ENCODE measurements at places on chromosomes 6 and 20.
A peak's percentile ranks its signal among the peaks of the same experiment; 100 is the strongest.

DNA sequence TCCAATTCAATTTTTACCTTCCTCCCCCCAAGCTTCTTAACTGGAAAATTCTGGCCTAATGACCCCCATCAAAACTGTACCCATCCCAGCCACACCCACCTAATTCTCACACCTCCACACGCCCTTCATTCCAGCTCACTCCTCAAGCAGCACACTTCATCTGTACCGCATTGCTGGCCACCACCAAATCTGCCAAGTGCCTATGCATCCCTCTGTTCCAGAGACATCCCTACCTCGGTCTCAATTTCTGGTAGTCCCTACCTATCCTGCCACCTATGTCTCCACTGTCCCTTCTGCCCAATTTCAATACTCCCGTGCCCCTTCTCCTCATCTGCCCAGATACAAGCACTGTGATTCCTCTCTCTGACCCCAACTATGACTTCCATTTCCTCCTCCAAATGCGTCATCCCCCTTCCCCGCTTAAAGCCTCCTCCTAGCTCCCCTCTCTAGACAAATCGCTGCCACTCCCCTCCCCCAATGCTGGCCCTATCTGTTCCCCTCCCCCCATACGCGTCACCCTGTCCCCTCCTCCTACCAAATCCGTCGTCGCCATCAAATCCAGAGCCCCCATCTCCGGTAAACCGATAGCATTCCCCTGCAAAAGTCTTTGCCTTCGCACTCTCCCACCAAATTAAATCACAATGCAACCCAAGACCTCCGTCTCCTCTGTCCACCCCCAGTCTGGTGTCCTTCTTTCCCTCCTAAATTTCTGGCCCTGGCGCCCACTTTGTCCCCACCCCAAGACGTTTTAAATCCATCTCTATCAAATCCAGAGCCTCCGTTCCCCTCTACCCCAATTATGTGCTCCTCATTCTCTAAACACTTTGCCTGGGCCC, 1.2 kb downstream of the MTCH1 start:
- DNase-seq = no peak

GRCh38 chr6:168888102-168888501, 365.5 kb downstream of the THBS2 start:
- DNase-seq = no peak

DNA sequence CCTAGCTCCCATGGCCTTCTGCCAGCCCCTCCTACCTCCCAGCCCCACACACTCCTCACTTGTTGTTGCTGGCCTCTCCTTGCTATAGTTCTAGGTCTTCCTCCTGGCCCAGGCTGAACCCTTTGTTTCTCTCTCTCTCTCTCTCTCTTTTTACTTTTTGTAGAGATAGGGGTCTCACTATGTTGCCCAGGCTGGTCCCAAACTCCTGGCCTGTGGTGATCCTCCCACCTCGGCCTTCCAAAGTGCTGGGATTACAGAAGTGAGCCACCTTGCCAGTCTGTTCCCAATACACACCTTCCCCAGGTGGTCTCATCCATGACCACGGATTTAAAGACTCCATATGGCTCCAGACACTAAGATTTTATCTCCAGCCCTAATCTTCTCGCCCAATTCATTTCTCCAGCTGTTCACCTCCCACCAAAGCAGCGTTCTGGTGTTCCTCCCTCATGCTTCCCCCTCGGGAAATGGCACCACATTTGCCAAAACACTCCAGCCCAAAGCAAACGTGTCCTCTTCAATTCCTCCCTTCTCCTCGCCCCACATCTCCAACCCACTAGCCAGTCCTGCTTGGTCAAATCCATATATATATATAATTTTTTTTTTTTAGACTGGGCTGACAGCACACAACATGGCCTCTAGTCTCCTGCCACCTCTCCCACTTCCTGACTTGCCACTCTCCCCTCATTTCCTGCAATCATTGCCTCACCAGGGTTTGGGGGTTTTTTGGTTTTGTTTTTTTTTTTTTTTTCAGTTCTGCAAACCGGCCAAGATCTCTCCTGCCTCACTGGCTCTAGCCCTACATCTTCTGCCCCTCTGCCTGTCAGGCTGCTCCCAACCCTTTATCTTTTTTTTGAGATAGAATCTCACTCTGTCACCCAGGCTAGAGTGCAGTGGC, 104.4 kb downstream of the NCR2 start:
- no peak for DNase-seq

GRCh38 chr6:11738234-11738633, 40.4 kb downstream of the ADTRP start:
- no peak for DNase-seq

GRCh38 chr20:59985864-59986263, 27.6 kb downstream of the CDH26 start:
- no peak for DNase-seq

GRCh38 chr6:24321538-24322162, 36.2 kb downstream of the DCDC2 start:
- peak; percentile 59 for DNase-seq

GRCh38 chr20:40241596-40242343, 447.3 kb downstream of the MAFB start:
- DNase-seq = no peak

DNA sequence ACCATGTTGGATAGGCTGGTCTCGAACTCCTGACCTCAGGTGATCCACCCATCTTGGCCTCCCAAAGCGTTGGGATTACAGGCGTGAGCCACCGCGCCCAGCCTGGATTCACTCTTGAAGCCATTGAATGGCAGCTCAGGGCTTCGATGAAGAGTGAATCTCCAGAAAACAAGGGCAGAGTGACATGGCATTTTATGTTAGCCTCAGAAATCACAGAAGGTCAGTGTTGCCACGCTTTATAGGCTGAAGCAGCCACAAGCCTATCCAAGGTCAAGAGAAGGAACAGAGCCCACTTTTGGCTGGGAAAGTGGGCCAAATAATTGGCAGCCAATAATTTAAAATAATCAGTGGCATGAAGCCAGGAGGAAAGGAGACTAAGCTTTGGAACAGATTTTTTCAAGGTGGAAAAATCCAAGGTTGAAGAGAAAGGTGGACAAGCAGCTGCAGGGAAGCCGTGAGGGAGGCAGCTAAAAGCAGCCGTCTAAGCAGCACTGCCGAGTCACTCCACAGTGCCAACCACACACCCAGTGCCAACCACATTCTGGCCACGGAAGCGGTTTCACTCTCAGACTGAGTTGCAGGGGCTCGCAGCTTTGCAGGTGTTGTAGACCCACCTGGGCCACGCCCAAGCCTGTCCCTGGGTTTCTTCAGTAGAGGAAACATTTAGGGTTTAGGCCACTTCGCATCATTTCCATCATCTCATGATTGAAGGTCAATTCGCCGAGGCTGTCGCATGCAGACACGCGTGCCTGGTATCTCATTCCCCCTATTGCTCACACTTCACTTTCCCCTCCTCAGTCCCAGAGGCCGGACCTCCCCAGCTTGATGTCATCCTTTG, 17.4 kb upstream of the AVP start:
- no peak for DNase-seq

DNA sequence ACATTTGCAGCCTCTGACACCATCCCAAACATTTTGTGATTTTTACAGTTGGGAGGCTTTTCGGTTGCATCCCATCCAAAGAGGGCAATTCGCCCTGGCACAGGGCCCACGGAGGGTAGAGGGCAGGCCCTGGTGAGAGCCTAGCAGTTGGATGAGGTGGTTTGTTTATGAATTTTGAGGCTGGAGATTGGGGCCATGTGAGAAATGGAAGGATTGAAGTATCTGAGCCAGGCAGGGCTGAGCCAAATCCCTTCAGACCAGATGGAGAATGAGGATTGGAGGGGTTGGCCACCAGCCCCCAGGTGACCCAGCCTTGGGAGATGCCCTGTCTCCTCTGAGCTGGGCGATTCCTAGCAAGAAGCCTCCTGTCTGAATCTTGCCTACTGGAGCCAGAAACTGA, 52.6 kb upstream of the CCDC167 start:
- DNase-seq = no peak

- DNase-seq = no peak
Measured at GRCh38 chr20:45962031-45962755, 9.8 kb downstream of the ZNF335 start.

DNA sequence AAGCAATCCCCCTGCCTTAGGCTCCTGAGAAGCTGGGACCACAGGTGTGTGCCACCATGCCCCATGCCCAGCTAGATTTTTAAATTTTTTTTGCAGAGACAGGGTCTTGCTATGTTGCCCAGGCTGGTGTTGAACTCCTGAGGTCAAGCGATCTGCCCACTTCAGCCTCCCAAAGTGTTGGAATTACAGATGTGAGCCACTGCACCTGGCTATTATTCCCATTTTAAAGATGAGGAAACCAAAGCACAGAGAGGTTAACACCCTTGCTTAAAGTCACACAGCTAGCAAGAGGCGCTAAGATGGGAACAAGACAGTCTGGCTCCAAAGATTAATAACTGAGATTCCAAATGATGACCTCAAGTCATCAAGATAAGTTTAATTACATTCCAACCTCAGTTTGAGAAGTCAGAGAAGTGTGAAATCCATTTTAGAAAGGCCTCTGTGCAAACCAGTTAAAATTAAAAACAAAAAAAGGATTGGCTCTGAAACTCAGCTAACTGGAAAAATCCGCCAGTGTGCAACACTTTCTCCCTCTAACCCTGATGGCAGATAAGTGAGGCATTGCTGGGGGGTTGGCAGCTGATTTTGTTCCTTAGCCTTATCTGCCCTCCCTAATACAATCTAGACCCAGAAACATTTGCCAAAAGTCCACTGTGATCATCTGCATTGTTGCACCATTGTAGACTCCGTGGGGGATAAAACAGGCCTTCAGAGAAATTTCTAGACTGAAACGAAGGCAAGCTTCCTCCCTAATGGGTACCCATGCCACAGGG, 55.5 kb downstream of the CPNE5 start:
- no peak for DNase-seq

- DNase-seq = no peak
Measured at GRCh38 chr6:134875367-134875766, 74.5 kb downstream of the ALDH8A1 start.

DNA sequence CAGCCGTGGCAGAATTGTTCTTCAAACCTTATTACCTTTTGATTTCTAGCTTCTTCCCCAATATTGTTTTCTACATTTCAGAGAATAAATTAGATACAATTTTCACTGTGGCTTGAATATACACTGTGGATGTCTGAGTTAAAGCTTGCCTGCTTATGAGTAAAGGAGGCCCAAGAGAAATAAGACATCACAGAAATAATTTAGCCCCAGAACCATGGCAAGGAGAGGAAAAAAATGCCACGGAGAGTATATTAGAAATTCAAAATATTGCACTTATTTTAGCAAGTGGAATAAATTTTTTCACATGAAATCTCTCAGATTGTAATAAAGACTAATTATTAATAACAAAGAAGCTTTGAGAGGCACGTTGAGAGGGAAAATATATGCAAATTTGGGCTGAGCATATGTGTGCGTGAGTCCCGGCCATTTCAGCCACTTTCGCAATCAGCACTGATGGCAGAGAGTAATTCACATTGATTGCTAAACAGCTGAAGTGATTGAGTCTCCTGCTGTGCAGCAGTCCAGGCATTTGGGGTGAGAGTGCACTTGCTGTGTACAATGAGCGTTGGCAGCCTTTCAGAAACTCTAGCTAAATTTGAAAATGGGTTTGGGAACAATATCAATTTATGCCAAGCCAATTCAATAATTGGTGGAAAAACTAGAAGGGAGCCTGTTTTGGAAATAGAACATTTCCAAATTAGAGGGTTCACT, 596.0 kb downstream of the EPM2A start:
- DNase-seq = no peak

DNA sequence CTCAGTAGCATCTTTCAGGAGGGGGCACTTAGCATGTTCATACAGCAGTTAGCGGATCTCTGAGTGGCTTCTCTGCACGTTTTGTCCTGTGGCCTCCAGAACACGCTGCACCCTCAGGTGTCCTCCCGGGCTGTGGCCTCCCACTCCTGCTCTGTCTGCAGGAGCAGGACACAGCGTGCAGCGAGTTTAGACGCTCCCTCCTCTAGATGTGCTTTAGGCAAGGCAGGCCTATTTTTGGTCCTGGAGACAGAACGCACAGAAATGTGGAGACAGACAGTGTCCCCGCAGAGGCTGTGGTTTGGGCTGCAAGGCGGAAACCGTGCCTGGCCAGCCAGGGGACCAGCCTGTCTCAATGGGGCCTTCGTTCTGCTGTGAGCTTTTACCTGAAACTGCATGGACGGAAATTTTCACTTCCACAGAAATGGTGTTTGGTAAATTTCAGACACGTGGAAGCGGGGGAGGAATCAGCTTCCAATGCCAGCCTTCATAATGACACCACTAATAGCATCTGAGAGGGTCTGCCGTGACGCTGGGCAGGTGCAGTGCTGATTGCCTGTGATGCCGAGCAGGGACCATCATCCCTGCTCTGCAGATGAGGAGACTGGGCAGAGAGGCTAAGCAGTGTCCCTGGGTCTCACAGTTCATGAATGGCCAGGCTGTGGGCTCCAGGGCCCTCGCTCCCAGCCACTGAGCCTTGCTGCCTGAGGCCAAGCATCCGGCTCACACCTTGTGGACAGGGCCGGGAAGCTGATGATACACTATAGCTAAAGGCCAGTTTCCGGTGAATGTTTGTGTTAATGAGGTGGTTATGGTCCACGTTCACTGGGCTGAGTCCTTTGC, 120.9 kb downstream of the SYCP2 start:
- no peak for DNase-seq

DNA sequence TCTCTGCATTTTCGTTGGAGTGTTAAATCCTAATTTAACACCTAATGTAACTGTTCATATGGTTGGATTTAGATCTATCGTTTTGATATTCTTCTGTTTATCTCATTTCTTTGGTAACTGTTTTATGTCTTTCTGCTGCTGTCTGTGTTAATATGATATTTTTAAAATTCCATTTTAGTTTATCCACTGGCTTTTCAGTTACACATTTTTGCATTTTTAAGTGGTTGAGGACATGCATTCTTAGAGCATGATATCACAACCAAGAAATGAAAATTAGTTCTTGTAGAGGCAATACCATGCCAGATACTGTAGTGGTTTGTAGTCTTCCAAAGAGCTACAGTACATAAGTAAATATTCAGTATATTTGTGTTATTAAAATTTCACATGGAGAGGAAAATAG, 58.6 kb downstream of the LIN28B start:
- DNase-seq = no peak

DNA sequence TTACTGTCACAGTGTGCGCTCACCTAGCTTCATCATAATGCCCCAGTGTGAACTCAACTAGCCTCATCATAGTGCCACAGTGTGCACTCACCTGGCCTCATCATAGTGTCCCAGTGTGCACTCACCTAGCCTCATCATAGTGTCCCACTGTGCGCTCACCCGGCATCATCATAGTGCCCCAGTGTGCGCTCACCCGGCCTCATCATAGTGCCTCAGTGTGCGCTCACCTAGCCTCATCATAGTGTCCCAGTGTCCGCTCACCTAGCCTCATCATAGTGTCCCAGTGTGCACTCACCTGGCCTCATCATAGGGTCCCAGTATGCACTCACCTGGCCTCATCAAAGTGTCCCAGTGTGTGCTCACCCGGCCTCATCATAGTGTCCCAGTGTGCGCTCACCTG, 10.6 kb downstream of the TMEM242 start:
- no peak for DNase-seq

GRCh38 chr20:49400904-49401303, 81.6 kb downstream of the KCNB1 start:
- no peak for DNase-seq

DNA sequence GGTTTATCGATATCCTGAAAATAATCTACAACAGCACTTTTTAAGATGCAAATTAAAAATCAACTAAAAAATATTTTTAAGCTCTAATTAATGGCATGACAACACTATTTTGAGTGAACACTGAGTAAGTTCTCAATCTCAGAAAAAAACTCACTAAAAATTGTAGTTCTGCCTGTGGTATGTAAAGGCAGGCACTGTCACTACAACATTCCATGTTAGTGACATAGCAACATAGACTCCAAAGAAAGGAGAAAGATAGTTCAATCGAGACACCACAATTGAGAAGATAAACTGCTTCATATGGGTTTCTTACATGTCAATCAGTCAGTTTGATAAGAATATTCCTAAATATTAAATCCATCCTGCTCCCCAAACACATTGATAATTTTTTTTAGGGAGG, 38.0 kb downstream of the COL12A1 start:
- no peak for DNase-seq
